Upper lobe of right lung (tissue), 1 donor: ENCODE measurements at places on chromosomes 6 and 20. TPM values are rescaled to one million over a fixed set of nuclear protein-coding genes. Genes with fewer than 3 reads are reported as not detected.

- H3K36me3 ChIP-seq: no peaks in the 10 kb centered on the region
- no peak for DNase-seq
- no peak overlapping the region for H3K27ac ChIP-seq
- no peak overlapping the region for H3K4me3 ChIP-seq
- no peaks in the 10 kb centered on the region for H3K27me3 ChIP-seq
Measured at GRCh38 chr20:57633945-57634491, 13.8 kb upstream of the ZBP1 start.

- no peaks in the 10 kb centered on the region for H3K4me1 ChIP-seq
- no peak overlapping the region for H3K4me3 ChIP-seq
- H3K27ac ChIP-seq: no peak overlapping the region
- H3K36me3 ChIP-seq: no peaks in the 10 kb centered on the region
- H3K27me3 ChIP-seq: no peaks in the 10 kb centered on the region
Measured at GRCh38 chr6:126145351-126145750, 159.0 kb downstream of the TRMT11 start.

DNA sequence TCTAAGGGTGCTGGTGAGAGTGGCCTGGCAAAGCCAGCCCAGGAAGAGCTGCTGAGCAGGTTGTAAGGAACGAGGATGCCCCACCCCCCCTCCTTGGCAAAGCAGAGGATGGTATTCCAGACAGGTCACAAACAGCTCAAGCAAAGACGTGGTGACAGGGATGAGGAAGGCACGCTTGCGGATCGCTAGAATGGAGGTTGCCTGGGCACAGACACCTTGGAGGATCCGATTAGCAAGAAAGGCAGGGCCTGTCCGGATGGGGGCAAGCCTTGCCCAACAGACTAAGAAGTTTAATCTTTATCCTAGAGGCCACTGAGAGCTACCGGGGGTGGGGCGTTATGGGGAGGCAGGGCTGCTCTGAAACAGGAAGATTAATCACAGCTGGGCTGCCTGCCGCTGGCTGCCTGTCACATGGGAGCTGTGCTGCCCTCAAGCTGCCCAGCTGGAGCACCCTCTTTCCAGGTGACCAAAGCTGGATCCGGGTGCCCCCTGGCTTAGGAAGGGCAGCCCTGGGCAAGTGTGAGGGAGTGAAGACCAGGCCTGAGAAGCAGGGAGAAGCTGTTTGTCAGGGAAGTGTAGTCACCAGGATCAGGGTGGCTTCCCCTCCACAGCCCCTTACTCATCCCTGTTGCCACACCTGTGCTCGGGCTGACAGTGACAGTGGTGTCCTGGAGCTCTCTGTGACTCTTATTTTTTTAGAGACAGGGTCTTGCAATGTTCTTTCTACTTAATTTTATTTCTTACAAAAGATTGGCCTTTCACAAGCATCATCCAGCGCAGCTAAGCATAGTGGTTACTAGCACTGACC lies 9.1 kb upstream of the MAPK13 start:
- no peaks in the 10 kb centered on the region for H3K36me3 ChIP-seq
- no peaks in the 10 kb centered on the region for H3K27me3 ChIP-seq
- no peak overlapping the region for H3K4me3 ChIP-seq
- peak overlapping the region; percentile 55 for H3K27ac ChIP-seq

DNA sequence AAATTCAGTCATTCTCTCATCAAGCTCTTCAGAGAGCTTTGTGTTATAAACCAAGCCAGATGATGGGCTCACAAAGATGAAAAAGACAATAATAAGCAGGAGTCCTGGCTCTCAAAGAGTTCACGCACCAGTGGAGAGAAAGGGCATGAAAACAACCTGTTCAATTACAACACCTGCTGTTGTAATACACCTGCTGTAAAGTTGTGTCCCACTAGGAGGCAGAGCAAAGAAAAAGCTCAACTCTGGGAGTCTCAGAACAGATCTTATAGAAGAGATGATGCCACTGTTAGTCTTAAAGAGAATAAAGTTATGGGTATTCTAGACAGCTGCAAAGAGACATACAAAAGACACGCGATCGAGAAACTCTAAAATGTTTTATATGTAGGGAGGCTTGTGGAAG lies 100.6 kb downstream of the DCDC2 start:
- no peak overlapping the region for H3K27ac ChIP-seq
- DNase-seq: no peak
- H3K4me3 ChIP-seq: no peak overlapping the region
- no peaks in the 10 kb centered on the region for H3K4me1 ChIP-seq
- H3K36me3 ChIP-seq: no peaks in the 10 kb centered on the region

DNA sequence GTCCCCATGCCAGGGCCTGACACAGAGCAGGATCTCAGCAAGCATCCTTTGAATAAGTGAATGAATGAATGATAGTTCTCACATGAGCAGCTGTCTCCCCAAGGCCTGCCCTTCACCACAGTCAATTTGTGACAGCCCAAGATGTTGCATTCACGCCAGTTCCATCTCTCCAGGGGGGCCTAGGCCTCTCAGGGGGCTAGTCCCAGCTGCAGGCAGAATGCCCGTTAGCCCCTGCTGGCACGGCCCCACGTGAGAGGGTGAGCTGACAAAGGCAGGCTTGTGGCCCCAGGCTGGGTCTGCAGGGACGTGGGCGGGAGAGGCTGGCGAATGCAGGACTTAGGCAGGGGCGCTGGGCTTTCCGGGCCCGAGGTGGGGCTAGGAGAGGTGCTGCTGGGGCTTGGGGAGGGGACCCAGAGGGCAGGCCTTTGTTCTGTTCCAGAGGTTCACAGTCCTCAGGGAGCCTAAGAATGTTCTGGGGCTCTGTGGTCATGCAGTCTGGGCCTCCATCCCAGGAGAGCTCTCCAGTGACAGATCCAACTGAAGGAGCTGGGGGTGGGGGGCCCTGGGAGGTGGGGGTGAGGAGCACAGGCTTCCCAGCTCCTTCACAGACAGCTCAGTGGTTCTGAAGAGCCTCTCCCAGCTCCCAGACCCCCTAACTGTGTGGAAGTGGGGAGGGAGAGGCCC lies 30.5 kb upstream of the TLDC2 start:
- no peak overlapping the region for H3K4me3 ChIP-seq
- DNase-seq: no peak
- no peaks in the 10 kb centered on the region for H3K36me3 ChIP-seq
- peak overlapping the region; percentile 72 for H3K27ac ChIP-seq
- H3K27me3 ChIP-seq: no peaks in the 10 kb centered on the region
- H3K4me1 ChIP-seq: peaks cover 58% of the 10 kb centered on the region

DNA sequence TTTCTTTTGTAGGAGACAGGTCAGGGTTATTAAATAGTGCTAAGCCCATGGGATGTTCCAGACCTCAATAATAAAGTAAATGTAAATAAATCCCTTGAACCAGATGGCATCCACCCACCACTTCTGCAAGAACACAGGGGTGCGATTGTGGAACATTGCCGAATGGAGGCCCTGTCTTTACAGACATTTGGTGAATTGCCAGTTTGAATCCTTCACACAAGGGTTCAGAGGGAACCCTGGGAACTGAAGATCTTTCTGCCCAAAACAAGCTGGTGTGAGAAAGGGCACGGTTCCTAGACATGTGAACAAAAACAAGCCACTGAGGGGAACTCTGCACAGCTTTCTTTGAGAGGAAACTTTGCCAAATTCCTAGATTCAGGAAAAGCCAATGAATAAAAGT lies 30.2 kb upstream of the RNF8 start:
- DNase-seq: no peak
- H3K4me3 ChIP-seq: no peak overlapping the region
- H3K27me3 ChIP-seq: no peaks in the 10 kb centered on the region
- no peaks in the 10 kb centered on the region for H3K4me1 ChIP-seq
- no peak overlapping the region for H3K27ac ChIP-seq

DNA sequence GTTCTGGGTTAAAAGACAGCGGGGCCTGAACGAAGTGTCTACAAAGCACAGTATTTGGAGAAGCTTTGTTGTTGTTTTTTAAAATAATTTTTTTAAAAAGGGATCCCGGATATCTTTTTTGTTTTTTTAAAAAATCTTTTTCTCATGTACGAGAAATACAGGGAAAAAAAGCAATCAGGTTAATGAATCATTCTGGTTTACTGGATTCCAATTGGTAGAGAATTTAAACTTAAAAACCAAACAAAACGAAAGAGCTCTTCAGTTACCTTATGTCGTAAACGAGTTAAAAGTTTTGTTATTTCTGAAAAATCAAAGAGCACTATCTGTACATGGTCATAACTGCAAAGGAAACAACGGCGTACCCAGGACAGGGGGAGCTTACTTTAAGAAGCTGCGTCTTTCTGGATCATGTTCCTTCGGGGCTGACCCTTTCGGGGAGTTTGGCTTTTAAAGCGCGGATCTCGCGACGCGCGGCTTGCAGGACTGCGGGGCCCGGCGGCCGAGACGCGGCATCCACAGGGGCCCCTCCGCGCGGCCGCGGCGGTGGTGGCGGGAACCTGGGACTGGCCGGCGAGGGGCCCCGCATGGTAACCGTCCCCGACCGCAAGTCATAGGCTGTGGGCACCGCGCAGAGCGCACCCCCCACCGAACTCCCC lies 927 bp downstream of the IL20RA start:
- no peak for DNase-seq
- H3K27ac ChIP-seq: peak overlapping the region; percentile 80
- peak overlapping the region; percentile 69 for H3K4me3 ChIP-seq
- H3K4me1 ChIP-seq: peaks cover 4% of the 10 kb centered on the region
- peaks cover 17% of the 10 kb centered on the region for H3K27me3 ChIP-seq

The NUDT3 gene
- 29.1 TPM for total RNA-seq

The OR2J2 gene
- total RNA-seq: not detected

The ZMYND8 gene
- 45.7 TPM for total RNA-seq
